ENCODE measurements at places on chromosomes 16 and 17.

- peak; percentile 50 for DNase-seq
Observed at GRCh38 chr16:81723098-81723723, 55.9 kb upstream of the PLCG2 start.

DNA sequence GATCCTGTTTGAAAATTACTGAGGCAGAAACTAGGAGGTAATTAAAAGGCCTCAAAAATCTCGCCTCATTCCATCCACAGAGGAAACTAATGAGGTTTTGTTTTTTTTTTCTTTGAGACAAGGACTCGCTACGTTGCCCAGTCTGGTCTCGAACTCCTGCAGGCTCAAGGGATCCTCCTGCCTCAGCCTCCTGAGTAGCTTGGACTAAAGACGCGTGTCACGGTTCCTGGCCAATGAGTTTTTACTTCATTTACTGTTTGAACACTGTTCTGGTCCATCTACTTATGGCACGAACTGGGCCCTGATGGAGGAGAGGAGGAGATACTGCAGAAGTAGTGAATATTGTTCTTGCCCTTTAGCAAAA lies 600 bp upstream of the BLTP2 start:
- no peak for DNase-seq

DNA sequence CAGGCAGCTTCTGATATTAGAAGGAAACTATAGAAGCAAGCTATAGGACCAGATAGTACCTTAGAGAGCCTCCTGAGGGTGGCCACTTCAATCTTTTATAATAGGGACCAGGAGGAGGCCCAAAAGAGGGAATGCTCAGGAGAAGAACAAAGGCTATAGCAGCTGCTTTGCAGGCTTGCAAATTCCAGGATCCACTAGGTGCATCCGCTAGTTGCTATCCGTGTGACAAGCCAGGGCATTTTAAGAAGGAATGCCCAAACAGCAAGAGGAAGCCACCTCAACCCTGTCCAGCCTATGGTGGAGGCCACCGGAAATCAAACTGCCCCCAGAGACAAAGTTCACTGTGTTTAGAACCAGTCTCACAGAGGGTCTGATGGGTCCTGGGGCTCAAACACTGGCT lies 192.6 kb upstream of the KIF2B start:
- no peak for DNase-seq

- DNase-seq = peak; percentile 71
Observed at GRCh38 chr16:69396187-69397061, 10.6 kb upstream of the TERF2 start.

- DNase-seq = no peak
Observed at GRCh38 chr17:50354776-50355175, 8.8 kb downstream of the XYLT2 start.

- DNase-seq = no peak
Observed at GRCh38 chr16:50040018-50040417, 15.0 kb downstream of the CNEP1R1 start.

DNA sequence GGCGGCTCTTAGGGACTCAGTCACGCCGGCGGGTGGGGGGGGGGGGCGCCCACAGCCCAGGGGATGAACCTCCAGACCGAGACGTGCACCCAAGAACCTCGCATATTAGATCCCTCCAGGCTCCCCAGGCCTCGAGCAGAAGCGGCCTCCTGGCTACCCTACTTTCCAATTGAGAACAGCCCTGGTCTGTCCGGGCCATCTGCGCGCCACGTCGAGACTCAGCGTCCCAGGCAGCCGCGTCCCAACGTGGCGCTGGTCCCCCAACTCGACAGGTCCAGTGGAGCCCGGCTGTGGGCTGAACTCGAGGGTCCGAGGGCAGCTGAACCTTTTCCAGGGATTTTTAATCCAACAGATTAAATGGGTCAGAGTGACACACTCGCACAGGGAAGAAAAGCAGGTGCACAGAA lies 2.3 kb upstream of the IRX3 start:
- no peak for DNase-seq

- no peak for DNase-seq
Observed at GRCh38 chr17:49987681-49988441, 7.2 kb downstream of the DLX3 start.

DNA sequence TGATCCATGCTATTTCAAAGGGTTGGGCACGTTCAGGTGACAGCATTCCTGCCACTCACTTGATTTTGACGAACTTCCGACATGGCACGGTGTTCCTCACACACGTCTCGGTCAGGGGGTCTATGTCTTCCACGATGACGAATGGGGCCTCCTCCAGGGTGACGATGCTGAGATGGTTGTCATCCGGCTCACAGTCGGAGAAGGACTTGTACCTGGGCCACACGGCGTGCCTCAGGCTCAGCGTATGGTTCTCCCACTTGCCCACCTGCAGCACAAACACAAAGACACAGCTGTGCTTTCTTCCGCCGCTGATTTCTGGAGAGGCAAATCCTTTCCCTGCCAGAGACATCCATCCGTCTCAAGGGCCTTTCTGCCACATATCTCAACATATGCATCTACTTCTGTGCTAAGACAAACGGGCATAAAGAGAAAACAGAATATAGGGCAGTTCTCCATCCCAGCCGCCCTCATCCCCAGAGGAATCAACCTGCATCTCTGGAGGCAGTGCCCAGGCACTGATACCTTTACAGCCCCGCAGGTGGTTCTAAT lies 332.5 kb downstream of the GRIN2A start:
- DNase-seq = no peak

DNA sequence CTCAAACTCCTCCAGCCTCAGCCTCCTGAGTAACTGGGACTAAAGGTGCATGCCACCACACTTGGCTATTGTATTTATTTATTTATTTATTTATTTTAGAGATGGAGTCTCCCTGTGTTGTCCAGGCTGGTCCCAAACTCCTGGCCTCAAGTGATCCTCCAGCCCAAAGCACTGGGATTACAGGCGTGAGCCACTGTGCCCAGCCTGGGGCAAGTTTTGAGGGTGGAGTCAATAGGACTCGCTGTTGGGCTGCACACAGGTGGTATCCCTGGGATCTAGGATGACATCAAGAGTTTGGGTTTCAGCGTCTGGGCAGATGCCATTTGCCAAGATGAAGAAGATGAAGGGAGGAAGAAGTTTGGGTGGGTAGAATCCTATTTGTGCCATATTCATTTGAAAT lies 213.9 kb downstream of the GSG1L start:
- DNase-seq = no peak

DNA sequence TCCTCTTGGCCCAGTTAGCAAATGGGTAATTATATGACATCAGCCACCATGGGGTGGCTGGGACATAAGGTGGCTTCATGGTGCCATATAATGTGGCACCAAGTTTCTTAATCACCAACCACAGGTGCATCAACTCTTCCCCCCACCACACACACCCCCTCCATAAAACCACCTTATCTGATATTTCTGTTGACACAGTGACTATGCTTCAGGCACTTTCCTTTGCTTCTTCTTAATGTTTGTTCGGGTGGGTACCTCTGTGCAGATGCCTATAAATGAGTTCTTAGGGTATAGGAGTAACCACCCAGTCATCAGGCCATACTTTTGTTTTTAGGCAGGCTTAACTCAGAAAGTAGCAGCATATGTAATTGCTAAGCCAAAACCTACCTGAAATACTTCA lies 29.5 kb downstream of the RNF43 start:
- DNase-seq = no peak

DNA sequence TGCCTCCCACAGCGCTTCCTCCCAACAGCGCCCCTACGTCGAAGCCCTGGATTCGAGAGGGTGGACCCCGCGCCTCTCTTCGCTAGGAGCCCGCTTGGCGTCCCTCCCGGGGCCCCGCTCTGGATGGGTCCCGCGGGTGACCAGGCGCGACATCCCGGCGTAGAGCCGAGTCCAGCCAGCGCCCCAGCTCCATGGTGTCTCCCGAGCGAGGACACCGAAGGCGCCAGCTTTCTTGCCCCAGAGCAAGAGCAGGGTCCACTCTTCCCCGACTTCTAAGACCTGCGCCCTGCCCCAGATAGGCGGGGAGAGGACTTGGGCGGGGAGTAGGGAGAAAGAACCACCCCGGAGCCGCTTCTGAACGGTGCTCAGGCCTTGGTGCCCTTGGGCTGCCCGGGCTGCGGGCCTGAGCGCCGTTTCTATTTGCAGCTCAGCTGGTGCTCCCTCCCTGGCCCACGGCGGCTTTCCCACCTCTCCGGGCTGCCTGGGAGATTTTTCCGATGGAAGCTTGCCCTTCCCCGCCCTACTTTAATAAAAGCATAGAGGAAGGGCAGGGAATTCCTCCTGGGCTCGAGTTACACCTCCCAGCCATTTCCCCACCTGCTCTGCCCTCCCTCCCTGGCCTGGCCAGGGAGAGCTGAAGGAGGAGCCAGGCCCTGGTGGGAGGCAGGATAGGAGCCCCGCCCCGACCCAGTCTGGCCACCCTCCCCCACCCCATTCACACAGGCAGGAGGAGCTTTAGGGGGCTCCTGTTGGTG lies 1.8 kb downstream of the MMP15 start:
- no peak for DNase-seq

DNA sequence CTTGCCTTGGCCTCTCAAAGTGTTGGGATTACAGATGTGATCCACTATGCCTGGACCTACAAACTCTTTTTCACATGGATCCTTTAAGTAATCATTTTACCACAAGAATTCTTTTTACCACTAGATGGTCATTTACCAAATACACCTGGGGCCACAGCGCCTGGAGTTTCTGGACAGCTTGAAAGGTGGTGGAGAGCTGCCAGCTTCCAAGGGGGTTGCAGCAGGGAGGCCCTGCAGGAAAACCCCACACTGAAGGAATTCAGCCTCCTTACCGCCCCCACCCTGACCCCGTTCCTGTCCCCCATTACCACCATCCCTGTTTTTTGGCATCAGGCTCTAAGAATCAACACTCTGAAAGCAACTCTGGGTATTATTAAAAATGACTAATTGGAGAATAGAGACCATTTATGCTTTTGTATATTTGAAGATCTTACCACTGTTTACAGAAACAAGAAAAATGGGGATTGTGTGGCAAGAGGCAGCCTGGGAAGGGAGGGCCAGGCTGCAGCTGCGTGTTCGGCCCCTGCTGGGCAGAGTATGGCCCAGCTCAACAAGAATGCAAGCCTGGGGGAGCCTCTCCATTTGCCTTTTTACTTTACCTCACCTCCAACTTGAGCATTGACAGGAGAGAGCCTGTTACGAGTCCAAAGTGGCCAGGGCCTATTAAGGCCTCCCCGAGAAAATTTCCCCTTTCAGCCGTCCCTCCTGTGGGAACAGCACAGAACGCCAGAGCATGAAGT lies 209.9 kb downstream of the ZFHX3 start:
- DNase-seq = no peak

GRCh38 chr17:44359458-44360143 lies 4.1 kb downstream of the FAM171A2 start:
- no peak for DNase-seq

DNA sequence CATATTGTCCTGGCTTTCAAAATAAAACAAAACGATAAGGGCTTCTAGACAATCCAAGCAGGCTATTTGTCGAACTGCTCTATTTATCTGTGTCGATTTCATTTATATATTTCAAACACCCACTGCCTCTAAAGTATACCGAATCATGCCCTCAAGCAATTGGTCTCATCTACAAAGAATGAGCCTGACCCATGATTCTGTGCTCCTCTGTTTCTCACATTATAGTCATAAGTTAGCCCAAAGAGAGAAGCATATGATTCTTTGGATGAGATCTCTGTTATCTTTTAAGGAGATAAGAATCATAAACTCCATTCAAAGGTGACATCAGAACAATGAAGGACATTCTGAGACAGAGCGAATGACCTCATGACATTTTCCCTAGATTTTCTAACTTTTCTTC lies 191.1 kb downstream of the MAP2K6 start:
- DNase-seq = no peak

- DNase-seq = no peak
Observed at GRCh38 chr16:63461248-63461841, 1425.1 kb upstream of the CDH8 start.

DNA sequence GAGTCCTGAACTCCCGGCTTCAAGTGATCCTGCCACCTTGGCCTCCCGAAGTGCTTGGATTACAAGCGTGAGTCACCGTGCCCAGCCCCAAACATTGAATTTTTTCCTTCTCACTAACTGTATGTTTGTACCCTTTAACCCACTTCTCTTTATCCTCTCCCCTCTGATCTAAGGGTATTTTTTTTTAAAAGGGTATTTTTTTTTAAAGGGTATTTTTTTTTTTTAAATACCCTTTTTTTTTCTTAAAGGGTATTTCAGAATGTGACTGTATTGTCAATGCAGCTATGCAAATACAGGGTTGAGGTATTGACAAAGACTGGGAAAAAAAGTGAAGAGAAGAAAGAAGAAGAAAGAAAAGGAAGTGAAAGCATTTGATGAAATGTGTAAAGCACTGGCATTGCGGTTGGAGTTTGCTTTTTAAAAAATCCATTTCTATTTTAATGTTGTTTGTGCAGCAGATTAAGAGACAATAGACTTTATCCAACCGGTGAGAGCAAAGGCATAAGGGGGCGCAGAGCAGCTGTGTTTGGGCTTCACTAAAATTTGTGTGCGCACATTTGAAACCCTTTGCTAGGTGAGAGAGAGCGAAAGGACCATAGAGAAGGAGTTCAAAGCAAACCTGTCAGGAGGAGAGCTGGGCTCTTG lies 42.4 kb downstream of the SYT17 start:
- no peak for DNase-seq

- DNase-seq = no peak
Observed at GRCh38 chr17:78238823-78239488, 7.5 kb downstream of the TMEM235 start.

DNA sequence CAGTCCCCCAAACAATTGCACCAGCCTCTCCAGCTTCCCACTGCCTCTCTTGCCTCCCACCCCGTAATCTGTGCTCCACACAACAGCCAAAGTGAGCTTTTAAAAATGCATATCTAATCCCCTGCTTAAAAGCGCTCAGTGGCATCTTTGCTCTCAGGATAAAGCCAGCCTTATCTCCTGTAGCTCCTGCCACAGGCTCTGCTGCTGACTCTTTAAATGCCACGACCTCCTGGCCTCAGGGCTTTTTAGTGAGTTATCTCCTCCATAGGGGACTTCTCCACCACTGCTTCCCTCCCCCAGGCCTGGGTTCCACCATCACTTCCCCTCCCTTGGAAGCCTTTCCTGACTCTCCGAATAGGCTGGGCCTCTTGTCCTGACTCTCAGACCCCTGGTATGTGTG lies 98.6 kb downstream of the GNAO1 start:
- DNase-seq = no peak

DNA sequence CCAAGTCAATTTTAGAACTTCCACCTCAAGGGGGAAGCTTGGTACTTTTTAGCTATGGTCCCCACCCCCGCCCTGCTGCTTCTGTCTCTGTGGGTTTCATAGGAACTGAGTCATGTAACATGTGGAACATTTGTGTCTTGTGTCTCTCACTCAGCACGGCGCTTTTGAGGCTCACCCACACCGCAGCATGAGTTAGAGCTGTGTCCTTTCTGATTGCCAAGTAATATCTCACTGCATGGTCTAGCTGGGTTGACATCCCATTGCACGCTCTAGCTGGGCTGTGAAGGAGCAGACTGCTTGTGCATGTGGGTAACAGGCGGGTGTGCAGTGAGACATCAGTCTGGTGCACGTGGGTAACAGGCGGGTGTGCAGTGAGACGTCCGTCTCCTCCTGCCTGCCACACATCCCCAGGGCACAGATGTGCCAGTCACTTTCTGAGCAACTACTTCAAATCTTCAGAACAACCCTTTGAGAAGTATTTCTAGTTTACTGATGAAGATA lies 26.4 kb upstream of the SLC7A5 start:
- no peak for DNase-seq

GRCh38 chr17:39365242-39365641 lies 36.2 kb downstream of the FBXL20 start:
- no peak for DNase-seq

GRCh38 chr17:50352693-50353599 lies 7.0 kb downstream of the XYLT2 start:
- DNase-seq = no peak
